Activated T-helper 1 cell treated with anti-CD3 and anti-CD28 coated beads, Interleukin-2, amount 50 U/mL, for 16 hours (primary cell): ENCODE measurements at places on chromosomes 3 and 15.

- DNase-seq: no peak
Observed at GRCh38 chr3:122004991-122005565, 17.0 kb downstream of the ILDR1 start.

- DNase-seq: no peak
Observed at GRCh38 chr3:24261521-24261920, 233.1 kb downstream of the THRB start.

DNA sequence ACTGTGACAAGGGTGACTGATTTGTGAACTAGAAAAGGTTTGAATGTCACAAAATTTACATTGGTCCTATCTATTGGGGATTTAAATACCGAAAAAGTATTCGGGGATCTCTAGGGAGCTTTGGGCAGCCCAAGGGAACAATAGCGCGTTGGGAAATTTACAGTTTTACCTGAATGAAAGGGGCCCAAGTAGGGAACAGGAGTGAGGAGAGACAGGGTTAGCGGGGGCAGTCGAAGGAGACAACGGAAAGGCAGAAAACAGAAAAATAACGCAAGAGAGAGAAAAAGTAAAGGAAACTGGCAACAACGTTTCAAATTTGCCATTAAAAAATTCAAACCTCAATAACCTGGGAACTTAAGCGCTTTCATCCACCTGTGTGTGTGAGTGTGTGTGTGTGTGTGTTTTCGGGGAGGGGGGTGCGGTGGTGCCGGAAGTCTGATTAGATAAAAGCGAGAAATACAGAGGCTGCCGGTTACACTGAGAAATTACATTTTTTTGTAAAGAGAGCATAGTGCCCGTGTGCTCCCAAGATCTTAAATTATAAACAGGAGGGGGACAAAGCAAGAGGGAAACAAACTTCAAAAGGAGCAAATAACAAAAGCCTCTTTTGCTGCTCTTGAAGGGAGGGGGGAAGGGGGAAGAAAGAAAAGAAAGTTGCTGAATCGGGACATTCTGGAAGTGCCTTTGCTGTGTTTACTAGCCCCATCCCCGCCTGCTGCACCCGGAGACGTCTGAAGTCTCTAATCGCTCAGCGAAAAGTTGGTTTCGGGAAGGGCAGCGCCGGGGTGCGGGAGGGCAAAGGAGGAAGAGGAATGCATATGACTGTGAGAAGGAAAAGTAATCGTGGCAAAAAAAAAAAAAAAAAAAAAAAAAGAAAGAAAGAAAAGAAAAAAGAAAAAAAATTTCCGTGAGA is 721 bp upstream of the ZIC1 start:
- no peak for DNase-seq

- no peak for DNase-seq
Observed at GRCh38 chr3:4314688-4315087, 11.5 kb downstream of the SETMAR start.

DNA sequence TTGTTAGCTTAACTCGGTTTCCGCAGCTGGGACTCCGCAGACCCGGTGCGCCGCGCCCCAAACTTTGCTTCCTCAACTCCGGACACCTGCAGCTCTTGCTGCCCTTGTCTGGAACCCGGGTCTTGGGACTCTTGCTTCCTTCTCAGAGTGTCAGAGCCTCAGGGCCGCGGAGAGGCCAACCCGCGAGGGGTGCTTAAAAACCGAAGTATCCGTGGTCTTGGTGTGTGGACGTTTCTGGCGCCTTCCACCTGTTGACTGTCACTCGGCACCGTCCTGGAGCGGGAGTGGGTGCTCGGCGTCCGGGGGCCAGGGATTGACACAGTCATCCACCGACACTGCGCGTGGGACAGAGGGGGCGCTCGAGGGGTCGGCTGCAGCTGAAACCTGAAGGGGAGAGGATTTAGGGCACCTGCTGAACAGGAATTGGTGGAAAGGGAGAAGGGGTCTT is 386 bp downstream of the SQOR start:
- peak; percentile 47 for DNase-seq
